ENCODE measurements at places on chromosomes 6 and 20.

DNA sequence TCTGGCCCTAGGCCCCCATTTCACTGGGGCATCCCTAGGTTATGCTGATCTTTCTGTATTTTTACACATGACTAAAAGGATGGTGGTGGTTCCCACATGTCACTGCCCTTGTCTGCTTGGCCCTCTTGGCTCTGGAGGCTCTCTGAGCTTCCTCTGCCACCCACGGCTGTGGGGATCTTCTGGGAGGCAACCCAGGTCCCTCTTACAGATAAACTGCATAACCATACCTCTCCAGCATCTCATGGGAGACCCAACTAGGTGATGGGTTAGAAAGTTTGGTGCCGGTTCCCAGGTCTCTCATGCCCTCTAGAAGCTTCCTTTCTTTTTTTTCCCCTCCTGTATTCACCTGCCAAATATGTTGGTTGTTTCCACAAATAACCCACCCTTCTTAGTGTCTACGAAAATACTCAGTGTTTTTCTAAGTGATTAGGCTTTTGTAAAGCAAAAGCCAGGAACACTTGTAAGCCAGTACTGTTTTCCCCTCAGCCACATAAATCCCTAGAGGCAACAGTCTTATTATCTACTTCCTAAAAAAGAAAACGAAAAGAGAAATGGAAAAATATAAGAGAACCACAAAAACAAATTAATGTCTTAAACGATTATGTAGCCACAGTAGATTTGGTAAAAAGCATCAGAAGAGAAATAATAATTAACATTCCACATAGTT lies 71.7 kb upstream of the SMLR1 start:
- DNase-seq = no peak

GRCh38 chr20:19000078-19000477 lies 186.5 kb downstream of the SCP2D1 start:
- DNase-seq = no peak

GRCh38 chr20:19291024-19291817 lies 78.8 kb downstream of the SLC24A3 start:
- no peak for DNase-seq

DNA sequence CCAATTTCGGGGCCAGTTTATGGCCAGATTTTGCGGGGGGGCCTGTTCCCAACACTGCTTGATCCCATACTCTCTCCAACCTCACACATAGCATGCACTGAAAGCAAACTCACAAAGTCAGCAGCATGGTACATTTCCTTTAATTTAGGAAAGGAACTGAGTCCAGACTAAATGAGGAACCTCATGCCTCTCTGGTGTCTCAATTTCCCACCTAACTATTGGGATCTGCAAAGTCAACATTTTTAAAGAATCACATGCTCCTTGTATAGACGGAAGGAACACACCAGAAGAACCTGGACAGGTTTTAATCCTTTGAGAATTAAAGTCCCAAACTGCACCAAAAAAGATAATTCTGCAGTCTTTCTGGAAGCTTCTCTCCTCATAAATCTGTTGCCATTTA lies 33.3 kb downstream of the FAM50B start:
- DNase-seq = no peak

GRCh38 chr6:166375013-166375412 lies 7.7 kb downstream of the MPC1 start:
- no peak for DNase-seq

- DNase-seq = no peak
Measured at GRCh38 chr6:88982720-88983119, 19.3 kb upstream of the RNGTT start.

DNA sequence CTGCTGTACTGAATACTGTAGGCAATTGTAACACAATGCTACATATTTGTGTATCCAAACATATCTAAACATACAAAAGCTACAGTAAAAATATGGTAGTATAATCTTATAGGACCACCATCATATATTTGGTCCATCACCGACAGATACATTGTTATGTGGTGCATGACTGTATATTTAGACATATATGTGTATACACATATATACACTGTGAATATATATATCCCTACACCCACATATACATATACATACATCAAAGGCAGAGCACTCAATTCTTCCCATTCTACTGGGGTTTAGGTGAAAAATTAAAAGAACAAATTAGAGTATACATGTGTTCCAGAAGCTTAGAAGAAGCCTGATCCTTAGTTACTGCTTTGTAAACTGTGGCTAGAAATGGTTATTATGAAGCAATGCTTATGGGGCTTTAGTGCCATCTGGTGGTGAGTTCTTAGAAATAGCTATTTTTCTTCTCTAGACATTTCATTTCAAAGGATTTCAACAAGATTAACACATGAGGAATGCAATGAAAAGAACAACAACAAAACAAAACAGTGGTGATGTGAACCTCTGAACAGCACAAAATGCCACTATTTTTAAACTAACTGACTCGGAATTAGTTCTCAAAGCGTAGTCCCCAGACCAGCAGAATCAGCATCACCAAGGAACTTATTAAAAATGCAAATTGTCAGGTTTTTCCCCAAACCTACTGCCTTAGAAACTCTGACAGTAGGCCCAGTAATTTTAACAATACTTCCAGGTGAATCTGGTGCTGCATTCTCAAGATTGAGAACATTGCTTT lies 38.0 kb downstream of the PKHD1 start:
- DNase-seq = no peak

DNA sequence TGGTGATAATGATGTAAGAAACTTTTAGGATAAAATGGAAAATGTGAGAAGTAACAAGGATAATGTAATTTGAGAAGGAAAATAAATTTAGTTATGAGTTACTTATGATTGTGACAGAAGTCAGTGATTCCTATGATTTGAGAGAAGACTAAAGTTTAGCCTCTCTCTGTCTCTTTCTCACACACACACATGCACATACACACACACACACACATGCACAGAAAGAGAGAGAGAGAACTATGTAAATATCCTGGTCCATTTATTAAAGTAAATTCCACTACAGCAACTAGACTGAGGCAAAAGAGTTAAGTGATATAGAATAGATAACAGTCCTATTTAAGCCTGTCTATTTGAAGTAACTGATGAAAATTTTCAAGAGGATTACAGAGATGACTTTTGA lies 375.2 kb downstream of the CD109 start:
- DNase-seq = no peak

GRCh38 chr6:161139766-161140553 lies 133.9 kb downstream of the AGPAT4 start:
- no peak for DNase-seq

GRCh38 chr20:7836076-7836475 lies 104.2 kb downstream of the HAO1 start:
- no peak for DNase-seq

- no peak for DNase-seq
Measured at GRCh38 chr20:54451171-54451570, 24.2 kb upstream of the DOK5 start.
